Smooth muscle cell of the pulmonary artery (primary cell): ENCODE measurements at places on chromosomes 16 and 17. TPM values are rescaled to one million over a fixed set of nuclear protein-coding genes. Genes with fewer than 3 reads are reported as not detected.

The FZD2 gene
- 27.6 and 32.5 TPM in 2 replicates for total RNA-seq

The CD79B gene
- total RNA-seq = 3.6 TPM in 1 of 2 replicates, not detected in the other

The KIAA0513 gene
- 13.0 and 13.8 TPM in 2 replicates for total RNA-seq

The TVP23A gene
- total RNA-seq = 0.07 TPM in 1 of 2 replicates, not detected in the other

The MMP25 gene
- total RNA-seq = not detected in 2 replicates

The FAHD1 gene
- total RNA-seq = 59.8 and 96.2 TPM in 2 replicates

The ZNF174 gene
- 6.1 and 6.3 TPM in 2 replicates for total RNA-seq

The KRTAP4-1 gene
- total RNA-seq = not detected in 2 replicates
